ENCODE measurements at places on chromosomes 6 and 20.

GRCh38 chr6:131741688-131742393, 31.0 kb upstream of the CTAGE9 start:
- DNase-seq, result no peak

- DNase-seq, result no peak
Observed at GRCh38 chr6:2190661-2191389, 54.6 kb downstream of the GMDS start.

DNA sequence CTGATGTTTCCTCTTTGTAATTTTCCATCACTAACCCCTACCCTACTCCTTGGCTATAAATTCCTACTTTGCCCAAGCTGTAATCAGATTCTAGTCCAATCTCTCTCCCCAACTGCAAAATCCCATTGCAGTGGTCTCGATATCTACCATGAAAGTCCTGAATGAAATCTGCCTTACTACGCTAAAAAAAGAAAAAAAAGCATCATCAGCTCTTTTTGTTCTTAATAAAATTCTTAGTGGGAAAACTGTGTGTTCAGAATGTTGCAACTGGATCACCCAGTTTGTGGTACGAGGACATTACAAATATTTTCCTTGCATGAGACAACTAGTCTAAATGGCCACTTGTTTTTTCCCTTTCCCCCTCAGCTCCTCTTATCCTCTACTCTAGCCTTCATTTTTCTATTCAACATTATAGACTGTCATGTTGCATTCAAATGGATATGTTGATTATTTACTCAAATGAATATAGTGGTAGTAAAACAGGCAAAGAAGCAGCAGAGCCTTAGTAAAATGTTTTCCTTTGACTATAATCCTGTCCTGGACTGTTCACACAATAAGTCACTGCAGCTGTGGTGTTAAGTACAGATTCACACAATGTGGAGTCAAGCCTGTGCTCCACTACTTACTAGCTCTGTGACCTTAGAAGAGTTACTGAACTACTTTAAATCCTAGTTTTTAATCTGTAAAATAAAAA, 527.1 kb upstream of the MARCKS start:
- no peak for DNase-seq

GRCh38 chr6:132910759-132911158, 96.4 kb downstream of the RPS12 start:
- no peak for DNase-seq

GRCh38 chr6:82178759-82179112, 68.8 kb downstream of the IBTK start:
- no peak for DNase-seq

DNA sequence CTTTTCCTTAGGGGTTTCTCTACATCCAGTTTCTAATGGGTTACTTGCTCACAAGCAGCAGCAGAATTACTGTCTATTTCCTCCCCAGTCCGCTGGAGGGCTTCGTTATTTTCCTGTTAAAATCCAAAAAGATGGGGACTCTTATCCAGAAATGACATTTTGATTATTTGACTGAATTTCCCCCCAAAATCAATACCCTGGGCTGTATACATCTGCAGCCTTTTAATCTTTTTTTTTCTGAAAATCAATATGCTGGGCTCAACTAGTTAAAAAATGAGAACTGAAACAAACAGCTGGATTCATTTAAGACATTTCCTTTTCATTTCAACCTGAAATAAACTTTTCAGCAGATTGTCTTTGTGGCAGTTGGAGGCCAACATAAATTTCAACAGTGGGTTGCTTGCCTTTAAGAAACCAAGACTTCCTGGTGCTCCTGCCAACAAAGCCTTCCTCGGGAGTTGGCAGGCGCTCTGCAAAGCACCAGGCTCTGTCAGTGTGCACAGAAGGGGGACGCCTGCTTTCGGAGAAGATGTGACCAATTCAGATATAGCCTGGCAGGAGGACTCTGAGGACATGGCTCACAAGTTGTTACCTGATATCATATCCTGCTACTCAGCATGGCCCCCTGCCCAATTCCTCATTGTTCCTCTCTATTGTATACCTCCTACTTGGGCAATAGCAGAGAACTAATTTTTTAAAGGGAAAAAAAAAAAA, 204.7 kb upstream of the ARG1 start:
- no peak for DNase-seq

GRCh38 chr20:36805396-36805795, 31.8 kb upstream of the DSN1 start:
- DNase-seq, result no peak

- DNase-seq, result no peak
Observed at GRCh38 chr6:14860774-14861173, 385.1 kb upstream of the JARID2 start.

- DNase-seq, result no peak
Observed at GRCh38 chr20:7189231-7189630, 421.7 kb downstream of the BMP2 start.

DNA sequence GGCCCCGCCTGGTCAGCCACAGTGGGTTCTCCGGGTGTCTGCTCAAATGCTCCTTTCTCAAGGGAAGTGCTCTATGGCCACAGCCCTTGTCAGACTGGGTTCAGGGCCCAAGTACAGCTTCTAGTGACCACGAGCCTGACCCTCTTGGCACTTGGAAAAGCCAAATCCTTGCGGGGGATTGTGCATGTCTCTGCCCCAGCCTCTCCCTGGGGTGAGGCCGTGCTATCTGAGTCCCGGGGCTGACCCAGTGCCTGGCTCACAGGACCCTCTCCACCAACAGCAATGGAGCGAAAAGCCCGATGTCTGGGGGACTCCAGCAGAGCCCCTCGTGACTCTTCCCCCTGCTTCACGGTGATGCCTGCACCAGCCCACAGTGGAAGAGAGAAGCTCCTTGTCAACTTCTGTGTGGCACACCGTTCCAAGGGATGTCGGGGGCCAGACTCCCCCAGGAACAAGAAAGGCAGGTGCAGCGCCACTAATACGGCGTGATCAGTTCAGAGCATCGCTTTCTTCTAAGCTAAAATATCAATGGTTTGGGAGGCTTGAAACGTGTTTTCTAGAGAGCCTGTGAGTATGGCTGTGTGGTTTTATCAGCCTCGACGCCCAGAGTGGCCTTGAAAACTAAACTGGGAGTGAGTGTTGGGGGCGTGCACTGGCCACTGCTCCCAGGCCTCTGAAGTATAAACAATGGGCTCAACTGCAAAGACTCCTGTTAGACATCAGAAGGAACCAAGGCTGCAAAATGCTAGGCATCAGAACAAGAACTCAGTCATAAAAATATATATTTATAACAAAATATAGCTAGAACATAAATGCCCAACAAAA, 51.9 kb downstream of the DLL1 start:
- no peak for DNase-seq

DNA sequence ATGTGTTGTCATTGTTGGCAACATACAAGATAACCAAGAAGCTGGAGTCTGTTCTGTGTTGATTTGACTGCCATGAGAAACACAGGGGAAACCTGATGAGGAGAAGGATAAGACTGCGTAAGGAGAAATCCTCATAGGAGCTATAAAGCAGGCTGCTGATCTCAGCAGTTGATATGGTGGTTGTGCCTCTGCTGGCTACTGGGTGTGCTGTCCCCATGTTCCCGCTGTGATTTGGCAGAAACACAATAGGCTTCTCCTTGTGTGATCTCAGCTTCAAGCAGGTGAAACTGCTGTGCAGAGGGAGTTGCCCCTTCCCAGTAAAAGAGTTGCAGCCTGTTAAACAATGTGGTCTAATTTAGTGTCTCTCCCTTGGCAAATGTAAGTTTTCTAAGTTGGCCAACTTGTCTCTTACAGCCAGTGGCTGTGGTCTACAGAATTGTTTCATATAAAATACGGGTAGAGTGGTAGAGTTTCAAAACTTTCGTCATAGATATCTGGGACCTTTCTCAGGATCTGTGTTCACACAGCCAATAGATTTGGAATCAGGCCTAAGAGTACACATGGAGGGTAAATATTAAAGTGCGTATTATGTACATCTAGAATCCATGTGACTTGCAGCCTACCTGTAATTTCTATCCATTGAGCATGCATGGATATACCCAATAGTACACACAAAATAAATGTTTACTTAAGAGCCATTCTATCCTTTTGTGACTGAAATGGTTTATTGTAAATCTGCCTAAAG, 78.4 kb downstream of the RNF144B start:
- no peak for DNase-seq

- no peak for DNase-seq
Observed at GRCh38 chr20:47241345-47241781, 115.1 kb downstream of the ZMYND8 start.

- no peak for DNase-seq
Observed at GRCh38 chr6:87925373-87926060, 122.1 kb upstream of the SPACA1 start.

DNA sequence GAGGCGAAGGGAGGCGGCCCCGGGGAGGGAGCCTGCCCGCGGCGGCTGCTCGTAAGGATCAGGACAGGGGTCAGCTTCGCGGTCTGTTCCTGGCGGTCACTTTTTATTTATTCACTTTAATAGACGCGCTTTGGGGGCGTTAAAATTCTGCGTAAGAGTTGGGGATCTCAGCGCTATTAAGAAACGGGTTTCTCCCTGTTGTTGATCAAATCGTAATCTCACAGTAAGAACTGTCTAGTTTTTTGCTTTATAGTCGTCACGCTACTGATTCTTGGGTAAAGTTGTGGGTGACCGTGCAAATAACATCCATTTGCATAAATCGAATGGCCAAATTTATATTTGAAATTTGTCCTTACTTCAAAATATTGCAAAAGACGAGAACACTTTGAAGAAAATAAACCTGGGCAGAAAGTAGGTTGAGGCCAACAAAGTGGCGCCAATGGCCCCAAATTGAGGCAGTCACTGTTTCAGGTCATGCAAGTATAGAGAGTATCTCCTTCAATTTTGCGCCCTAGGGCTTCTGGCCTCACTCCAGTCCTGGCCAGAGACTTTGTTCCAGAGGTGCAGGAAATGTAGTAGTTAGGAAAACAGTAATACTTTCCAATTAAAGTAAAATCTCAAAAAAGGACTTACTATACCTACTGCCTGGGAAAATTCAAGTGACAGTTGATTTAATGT, 963 bp upstream of the RMND1 start:
- no peak for DNase-seq

DNA sequence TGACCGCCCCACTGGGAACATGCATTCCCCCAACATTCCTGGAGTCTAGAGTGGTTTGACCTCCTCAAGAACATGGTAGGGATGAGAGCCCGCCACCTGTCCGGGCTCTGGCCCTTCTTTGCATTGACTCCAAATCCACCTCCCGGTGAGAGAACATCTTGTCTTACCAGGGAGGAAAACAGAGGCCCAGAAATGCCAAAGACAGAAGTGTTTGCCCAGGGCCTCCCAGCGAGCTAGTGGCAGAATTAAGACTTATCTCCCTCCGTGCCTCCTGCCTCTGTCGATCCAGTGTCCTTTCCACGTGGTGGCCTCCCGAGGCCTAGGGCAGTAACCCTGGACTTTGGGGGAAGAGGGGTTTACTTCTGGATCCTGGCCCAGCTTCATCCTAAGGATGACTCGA, 134.8 kb downstream of the JPH2 start:
- no peak for DNase-seq

GRCh38 chr6:28586962-28587745, 61.5 kb downstream of the GPX5 start:
- no peak for DNase-seq

DNA sequence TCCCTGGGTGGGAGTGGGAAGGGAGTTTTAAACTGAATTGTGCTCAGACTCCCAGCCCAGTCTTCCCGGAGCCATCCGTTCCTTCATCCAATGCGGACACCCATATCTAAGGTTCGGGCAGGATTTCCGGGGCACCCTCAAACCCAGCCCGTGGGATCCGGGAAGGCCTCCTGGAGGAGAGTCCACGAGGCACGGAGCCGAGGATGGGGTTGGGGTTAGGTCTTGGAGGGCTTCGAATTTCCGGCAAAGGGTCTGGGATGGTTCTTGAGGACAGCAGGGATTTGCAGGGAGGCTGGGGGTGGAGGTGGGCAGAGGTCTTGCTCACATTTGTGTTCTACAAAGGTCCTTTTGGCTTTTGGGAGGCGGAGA, 49.5 kb upstream of the SLC32A1 start:
- no peak for DNase-seq

- no peak for DNase-seq
Observed at GRCh38 chr6:36973190-36973589, 12.8 kb downstream of the MTCH1 start.

DNA sequence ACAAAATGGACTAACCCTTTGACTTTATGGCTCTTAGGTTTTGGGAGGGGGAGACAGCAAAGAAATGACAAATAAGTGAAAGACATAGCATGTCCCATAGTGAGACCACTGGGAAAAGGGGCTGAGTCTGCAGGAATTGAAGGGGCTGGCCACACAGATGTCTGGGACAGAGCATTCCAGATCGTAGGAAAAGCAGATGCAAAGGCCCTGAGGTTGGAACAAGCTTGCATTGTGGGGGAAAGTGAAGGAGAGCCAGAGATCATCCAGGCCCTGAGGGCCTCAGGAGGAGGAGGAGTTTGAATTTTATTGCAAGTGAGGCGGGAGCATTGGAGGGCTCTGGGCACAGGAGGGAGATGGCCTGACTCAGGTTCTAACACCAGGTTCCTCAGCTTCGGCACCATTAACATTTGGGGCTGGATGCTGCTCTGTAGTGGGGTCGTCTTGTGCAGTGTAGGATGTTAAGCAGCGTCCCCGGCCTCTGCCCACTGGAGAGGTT, 97.5 kb downstream of the CEBPB start:
- no peak for DNase-seq

GRCh38 chr6:163671355-163671754, 256.8 kb downstream of the QKI start:
- no peak for DNase-seq

DNA sequence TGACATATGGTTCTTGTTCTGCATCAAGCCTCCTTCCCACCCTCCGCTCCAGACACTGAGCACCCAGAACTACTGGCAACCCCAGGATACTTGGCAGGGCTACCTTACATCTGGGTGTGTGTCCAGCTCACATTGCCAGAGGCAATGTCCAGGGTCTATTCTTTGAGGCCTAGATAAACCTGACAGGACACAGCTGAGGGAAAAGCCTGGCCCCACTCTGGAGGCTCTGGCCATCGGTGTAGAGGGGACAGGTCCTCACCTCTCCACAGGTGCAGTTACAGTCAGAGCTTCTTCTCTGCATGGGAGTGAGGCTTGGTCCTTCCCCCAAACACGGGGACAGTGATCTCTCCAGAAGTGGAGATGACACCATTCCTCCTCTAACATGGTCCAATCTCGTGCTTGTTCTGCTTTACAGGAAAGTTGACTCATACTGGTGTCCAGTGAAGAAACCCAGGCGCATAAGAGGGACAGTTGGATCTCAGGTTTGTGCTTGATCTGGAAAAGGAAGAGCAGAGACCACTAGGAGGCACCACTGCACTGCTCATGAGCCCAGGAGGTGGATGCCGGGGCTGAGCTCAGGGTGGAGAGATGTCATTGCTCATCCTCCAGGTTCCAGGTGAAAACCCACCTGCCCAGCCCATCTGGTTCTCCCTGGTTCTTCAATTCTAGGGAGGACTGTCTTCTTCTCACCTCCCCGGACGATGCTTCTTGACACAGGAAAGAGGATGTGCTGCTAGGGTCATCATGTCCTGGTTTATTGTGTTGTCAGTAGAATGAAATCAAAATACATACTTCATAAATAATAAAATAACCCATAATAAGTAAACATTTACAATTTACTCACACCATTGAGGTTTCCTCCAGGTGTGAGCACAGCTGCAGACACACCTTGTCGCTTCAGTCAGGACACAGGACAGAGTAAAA, 14.7 kb downstream of the HLA-F start:
- DNase-seq, result peak; percentile 66

GRCh38 chr20:16216914-16217230, 356.4 kb downstream of the KIF16B start:
- no peak for DNase-seq

GRCh38 chr20:8527998-8528723, 396.1 kb downstream of the PLCB1 start:
- DNase-seq, result no peak
